ENCODE measurements at places on chromosomes 5 and 9. TPM values are rescaled to one million over a fixed set of nuclear protein-coding genes. Genes with fewer than 3 reads are reported as not detected.

- no peak for DNase-seq
- H3K4me3 ChIP-seq, result no peak overlapping the region
- H3K36me3 ChIP-seq, result peaks cover 12% of the 10 kb centered on the region
- no peak overlapping the region for H3K27ac ChIP-seq
- no peaks in the 10 kb centered on the region for H3K4me1 ChIP-seq
- no peaks in the 10 kb centered on the region for H3K27me3 ChIP-seq
These were observed 13.0 kb upstream of the CAMSAP1 start for GRCh38 chr9:135920256-135920930.

DNA sequence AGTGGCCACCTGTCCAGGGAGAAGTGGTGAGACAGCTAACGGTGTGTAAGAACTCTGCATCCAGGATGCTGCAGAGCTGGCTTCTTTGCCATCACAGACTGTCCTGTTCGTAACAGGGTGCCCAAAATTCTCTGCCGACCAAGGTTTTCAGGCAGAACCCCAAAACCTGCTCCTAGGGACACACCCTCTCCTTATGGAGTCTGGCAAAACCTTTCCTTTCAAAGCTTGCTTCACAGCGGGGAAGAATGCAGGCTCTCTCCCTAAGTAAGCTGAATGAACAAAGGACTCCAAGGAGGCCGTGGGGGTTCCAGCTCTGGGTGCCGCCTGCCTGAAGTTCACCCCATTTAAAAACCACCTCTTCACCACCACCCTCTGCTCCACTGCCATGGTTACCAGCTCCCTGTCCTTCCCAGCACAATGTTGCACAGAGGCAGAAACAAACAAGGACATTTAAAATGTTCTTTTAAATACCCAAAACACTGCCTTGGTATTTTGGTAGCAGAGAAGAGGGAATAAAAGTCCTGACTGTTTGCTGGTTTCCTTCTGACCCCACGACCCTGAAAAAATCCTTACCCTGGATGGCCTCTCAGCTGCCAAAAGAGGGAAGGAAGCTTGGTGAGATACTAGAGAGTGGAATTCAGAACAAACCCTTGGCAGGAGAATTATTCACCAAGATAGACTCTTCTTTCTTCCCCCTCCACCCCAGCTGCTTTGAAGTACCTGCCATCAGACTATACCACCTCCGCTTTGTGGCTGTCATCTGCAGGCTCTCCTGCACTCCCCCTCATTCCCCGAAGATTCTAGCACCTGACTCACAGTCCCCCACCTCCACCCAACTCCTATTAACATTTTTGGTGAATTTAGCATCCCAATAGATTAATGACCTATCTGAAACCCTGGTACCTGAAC lies 7.1 kb upstream of the KLF9 start:
- peak overlapping the region; percentile 85 for H3K4me3 ChIP-seq
- peak overlapping the region; percentile 98 for H3K27ac ChIP-seq
- no peak for DNase-seq

GRCh38 chr5:54307583-54307982 lies 2.8 kb downstream of the ARL15 start:
- peaks cover 2% of the 10 kb centered on the region for H3K4me1 ChIP-seq
- H3K36me3 ChIP-seq, result no peaks in the 10 kb centered on the region
- no peak for DNase-seq
- H3K27ac ChIP-seq, result no peak overlapping the region
- H3K27me3 ChIP-seq, result no peaks in the 10 kb centered on the region

Gene ZNF883
- total RNA-seq, result 3.0 TPM

DNA sequence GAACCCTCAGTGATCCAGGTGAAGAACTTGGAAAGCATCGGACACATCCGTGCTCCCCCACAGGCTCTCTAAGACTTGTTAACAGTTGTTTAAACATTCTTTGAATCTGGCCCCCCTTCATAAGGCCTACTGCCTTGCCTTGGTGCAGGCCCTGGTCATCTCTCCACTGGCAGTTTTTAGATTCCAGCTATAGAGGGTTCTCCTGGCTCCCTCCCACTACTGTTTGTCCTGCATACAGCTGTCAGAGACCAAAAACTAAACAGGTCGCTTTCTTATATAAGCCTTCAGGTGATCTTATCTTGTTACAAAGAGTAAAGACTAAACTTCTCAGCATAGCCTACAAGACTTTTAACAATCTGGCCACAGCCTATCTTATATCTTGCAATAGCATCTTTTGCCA lies 32.3 kb downstream of the NRG2 start:
- H3K4me1 ChIP-seq, result no peaks in the 10 kb centered on the region
- no peaks in the 10 kb centered on the region for H3K27me3 ChIP-seq
- DNase-seq, result no peak
- H3K36me3 ChIP-seq, result no peaks in the 10 kb centered on the region
- no peak overlapping the region for H3K4me3 ChIP-seq
- no peak overlapping the region for H3K27ac ChIP-seq

Gene CKMT2
- 3.7 TPM for total RNA-seq

Gene SEMA6A
- 51.6 TPM for total RNA-seq

Data from kidney (tissue), 22 donors.